ENCODE measurements at places on chromosomes 7 and 10.

DNA sequence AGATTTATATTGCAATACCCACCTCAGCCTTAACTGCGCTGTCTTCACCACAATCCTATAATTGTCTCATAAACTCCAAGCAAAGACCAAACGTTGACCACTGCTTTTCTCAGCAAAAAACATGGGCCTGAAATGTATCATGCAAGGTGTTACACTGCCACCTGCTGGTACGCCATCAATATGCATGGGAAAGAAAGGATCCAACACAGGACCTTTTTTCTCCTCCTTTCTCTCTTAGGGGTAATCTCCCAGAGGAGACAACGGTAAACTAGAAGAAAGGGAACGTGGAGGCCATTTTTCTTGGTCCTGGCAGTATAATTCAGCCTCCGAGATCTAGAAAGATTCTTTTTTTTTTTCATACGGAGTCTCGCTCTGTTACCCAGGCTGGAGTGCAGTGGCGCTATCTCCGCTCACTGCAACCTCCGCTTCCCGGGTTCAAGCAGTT lies 79.1 kb upstream of the MPP7 start:
- peak; percentile 84 for DNase-seq

DNA sequence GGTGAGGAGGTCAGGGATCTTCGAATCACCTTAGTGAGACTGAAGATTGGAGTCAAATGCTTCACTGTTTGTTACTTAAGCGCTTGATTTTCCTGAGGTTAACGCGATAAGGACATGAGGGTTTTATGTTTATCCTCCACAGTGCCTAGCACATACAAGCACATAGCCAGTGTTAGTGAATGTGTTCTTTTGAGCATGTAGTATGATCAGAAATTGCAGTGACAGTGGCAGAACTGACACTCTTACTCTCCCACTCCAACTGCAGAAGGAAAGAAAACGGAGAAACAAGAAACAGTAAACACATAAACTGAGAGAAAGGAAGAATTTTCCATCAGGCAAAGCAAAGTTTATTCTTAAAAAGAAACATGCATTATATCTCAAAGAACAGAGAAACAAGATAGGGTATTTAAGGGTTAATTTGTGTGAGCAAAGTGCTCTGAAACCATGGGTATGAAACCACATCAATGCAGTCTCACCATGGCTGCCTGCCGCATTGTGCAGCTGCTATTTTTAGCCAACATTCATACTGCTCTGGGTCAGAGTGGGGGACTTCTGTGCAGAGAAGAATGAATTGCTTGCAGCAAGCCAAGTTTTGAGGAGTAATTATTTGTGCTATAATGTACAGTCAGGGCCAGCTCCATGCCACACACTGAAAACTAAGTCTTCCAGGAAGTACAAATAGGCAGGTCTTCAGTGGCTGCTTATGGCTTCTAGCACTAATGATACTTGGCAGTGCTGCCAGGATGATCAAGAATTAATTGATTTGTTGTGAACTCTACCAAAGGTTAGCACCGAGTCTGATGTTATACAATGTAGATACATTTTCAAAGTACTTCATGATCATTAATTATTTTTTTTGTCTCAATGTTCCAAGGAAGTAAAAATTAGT lies 152.0 kb downstream of the MACC1 start:
- DNase-seq = peak; percentile 88

- DNase-seq = peak; percentile 61
Observed at GRCh38 chr7:134473861-134474291, 15.0 kb upstream of the AKR1B1 start.

- DNase-seq = peak; percentile 91
Observed at GRCh38 chr7:137990251-137990941, 11.5 kb downstream of the CREB3L2 start.

- no peak for DNase-seq
Observed at GRCh38 chr7:50229964-50230363, 74.6 kb upstream of the IKZF1 start.

DNA sequence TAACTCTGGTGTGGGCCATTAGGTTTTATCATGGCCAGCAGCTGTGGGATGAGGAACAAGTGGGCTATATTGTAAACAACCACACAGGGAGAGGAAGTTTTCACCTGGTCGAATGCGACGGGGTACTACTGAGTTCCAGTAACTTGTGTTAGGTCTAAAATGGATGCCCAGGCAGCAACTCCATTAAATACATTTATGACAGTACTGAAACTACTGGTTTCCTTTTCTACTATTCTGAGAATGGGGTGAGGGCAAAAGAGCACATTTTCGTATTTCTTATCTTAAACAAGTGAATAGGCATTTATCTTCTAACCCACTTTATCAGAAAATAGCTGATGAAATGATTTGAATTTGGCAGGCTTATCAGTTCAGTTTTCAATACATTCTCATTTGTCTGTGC lies 109.7 kb downstream of the C1GALT1 start:
- no peak for DNase-seq

DNA sequence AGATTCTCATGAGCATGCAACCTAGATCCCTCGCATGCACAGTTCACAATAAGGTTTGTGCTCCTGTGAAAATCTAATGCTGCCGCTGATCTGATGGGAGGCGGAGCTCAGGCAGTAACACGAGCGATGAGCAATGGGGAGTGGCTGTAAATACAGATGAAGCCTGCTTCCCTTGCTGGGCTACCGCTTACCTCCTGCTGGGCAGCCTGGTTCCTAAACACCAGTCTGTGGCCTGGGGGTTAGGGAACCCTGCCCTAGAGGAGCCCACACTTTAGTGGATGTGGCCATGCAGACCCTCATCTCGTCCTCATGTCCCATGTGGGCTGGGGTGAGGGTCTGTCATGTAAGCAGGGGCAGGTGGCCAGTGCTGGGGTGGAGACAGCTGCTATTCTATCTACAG lies 417.6 kb downstream of the GLRX3 start:
- DNase-seq = no peak

- no peak for DNase-seq
Observed at GRCh38 chr7:47049234-47049774, 532.6 kb downstream of the TNS3 start.

GRCh38 chr7:68967598-68967997 lies 630.7 kb upstream of the AUTS2 start:
- no peak for DNase-seq
